ENCODE measurements at places on chromosomes 16 and 17.

DNA sequence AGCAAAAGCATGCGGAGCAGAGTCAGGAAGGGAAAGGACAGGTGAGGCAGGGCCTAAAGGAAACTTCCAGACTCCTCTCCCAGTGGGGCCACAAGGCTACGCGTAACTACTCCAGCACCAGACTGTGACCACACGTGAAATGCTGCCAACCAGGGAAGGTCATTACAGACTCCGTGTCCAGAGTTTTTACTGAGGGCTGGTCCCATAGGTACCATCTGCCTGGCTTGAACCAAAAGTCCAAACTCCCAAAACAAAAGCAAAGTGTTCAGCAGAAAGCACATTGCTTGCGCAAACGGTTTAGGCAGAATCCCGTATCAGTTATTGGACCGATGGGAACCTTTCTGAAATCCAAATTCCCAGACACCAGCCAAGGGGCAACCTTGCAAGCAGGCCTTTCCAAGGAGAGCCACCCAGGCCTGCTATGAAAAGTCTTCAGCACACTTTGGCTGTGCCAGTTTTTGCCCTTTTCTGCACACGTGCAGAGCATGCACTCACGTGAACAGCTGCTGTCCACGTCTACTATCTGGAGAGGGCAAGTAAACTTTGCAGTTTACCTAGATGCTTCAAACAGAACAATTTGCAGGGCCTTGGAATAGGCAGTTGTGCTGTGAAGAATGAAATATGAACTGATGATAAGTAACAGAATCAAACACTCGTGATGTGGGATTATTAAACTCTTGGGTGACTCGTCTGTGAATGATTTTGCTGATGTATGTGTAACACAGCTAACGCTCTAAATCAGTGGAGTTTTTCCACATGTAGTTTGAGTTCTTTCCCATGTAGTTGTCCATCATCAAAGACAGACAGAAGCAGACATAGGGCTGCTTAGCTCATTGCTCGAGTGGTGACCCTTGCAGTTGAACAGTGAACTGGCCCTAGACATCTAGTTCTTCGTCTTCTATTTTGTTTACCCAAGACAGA is 58.1 kb upstream of the CRISPLD2 start:
- H3K36me3 ChIP-seq: no peaks in the 10 kb centered on the region
- no peak overlapping the region for H3K27ac ChIP-seq
- no peak for DNase-seq
- no peaks in the 10 kb centered on the region for H3K4me1 ChIP-seq
- no peaks in the 10 kb centered on the region for H3K27me3 ChIP-seq

- no peak overlapping the region for H3K27ac ChIP-seq
- H3K4me3 ChIP-seq: no peak overlapping the region
- no peak for DNase-seq
- H3K27me3 ChIP-seq: peaks cover 62% of the 10 kb centered on the region
- no peaks in the 10 kb centered on the region for H3K4me1 ChIP-seq
These were observed 61.9 kb upstream of the CIBAR2 start for GRCh38 chr16:85173981-85174751.

DNA sequence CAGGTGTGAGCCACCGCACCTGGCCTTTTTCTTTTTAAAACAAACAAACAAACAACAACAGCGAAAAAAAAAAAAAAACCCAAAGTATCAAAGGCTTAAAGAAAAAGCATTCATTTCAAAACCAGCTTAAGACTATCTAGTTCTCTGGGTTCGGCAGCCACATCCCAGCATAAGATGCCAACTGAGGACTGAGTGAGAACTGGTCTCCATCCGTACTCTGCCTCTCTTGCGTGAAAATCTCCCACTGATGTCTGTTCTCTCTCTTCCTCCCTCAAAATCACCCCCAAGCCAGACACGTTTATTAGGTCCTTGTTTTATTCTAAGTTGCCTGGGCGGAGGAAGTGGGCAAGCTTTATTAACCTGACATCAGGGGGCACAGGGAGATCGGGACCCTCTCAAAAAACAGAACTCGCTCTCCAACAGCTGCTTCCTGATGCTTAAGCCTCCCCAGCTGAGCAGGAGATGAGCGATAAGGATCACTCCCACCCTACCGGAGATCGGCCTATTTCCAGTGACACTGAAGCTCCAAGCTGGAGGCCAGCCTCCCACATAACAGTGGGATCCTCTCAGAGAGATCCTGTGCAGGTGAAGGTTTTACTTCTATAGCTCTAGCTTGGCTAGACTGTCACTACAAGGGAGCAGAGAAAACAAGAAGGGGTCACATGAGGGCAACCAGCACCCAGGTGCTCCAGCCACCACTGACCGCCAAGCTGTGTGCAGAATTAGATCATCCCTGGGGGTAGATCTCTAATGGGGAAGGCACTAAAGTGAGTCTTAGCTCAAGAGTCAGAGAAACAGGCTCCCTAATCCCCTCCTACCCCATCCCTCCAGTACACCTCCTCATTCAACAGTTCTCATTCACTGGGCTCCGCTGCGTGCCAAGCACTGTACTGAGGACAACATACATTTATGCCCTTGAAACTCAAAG is 13.6 kb downstream of the CDC42EP4 start:
- no peaks in the 10 kb centered on the region for H3K27me3 ChIP-seq
- no peak for DNase-seq
- H3K4me3 ChIP-seq: no peak overlapping the region
- H3K36me3 ChIP-seq: no peaks in the 10 kb centered on the region

DNA sequence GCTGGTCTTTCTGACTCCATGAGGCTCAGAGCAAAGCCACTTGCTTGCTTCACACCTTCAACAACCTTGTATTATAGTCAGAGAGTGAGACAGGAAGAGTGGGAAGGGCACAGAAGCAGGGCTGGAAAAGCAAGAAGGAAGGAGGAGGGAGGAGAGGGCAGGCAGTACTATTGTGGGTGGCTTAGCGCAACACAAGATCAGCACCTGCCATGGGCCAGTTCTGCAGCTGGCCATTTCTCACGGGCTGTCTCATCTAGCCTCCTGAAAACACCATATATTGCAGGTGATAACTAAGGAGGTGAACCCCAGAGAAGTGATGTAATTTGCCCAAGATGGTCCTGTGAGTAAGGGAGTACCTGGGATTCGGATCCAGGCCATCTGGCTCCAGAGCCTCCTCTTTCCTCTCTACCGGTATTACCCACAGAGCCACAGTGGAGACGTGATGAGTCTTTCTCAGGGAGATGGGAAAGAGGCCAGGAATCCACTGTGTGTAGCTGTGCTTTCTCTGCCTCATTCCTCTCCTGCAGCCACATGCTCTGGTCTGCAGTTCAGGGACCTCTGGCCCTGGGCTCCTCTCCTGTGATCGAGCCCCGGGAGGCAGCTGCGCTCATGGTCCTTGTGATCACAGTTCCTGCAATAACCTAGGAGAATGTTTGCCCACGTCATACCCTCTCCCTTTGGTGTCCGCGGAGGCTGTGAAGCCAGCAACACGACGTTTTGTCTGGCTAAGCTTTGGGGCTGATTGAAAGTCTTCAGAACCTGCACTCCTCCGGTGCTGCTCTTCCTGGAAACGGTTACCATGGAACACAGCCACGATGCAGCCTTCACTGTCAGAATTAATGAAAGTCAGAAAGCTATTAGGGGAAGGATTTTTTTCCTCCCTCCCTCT is 178.1 kb upstream of the CCL2 start:
- DNase-seq: no peak
- H3K4me3 ChIP-seq: no peak overlapping the region
- no peaks in the 10 kb centered on the region for H3K4me1 ChIP-seq
- no peak overlapping the region for H3K27ac ChIP-seq
- no peaks in the 10 kb centered on the region for H3K36me3 ChIP-seq

- H3K27me3 ChIP-seq: no peaks in the 10 kb centered on the region
- peak overlapping the region; percentile 41 for H3K27ac ChIP-seq
- H3K4me3 ChIP-seq: no peak overlapping the region
- H3K36me3 ChIP-seq: peaks cover 35% of the 10 kb centered on the region
These were observed 30.5 kb downstream of the TXNDC11 start for GRCh38 chr16:11712122-11712521.

GRCh38 chr17:1331708-1332107 is 52.2 kb downstream of the TRARG1 start:
- no peaks in the 10 kb centered on the region for H3K36me3 ChIP-seq
- H3K4me1 ChIP-seq: no peaks in the 10 kb centered on the region
- peaks cover 36% of the 10 kb centered on the region for H3K27me3 ChIP-seq
- no peak for DNase-seq

- H3K4me3 ChIP-seq: no peak within 1 kb of the TSS
- no peaks in the 10 kb centered on the region for H3K36me3 ChIP-seq
- no peak for DNase-seq
- H3K27me3 ChIP-seq: peaks cover 64% of the 10 kb centered on the region
- no peaks in the 10 kb centered on the region for H3K4me1 ChIP-seq
These were observed at the start of gene SPEM3 for GRCh38 chr17:7428557-7428956. Gene SPEM3, plus strand, starts transcription at chr17:7428857. Its CDS starts 46 bp downstream, at chr17:7428903.

- peaks cover 66% of the 10 kb centered on the region for H3K27me3 ChIP-seq
- H3K27ac ChIP-seq: no peak overlapping the region
- H3K4me3 ChIP-seq: no peak overlapping the region
- H3K36me3 ChIP-seq: no peaks in the 10 kb centered on the region
These were observed 8.8 kb downstream of the ZG16B start for GRCh38 chr16:2838928-2839327.

DNA sequence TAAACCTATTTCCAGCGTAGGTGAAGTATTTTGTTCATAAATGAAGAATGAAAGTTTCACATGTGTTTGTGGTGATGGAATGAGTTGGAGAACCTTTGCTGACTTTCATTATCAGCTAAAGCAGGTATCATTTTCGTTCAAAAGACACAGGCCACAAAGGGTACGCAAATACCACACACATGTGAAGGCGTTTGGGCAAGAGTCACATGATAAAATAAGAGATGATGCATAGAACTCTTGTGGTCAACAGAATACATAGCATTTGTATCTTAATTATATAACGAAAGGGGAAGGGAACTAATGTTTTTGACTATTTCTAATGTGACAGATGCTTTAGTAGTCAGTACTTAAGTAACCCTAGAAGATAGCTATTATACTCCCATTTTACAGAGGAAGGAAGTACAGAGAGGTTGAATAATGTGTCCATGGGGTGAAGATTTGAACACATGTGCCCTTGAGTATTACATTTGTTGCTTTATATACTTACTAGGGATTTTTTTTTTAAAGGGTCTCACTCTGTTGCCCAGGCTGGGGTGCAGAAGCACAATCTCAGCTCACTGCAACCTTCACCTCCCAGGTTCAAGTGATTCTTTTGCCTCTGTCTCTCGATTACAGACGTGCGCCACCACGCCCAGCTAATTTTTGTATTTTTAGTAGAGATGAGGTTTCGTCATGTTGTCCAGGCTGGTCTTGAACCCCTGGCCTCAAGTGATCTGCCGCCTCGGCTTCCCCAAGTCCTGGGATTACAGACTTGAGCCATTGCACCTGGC is 4.8 kb downstream of the RPA1 start:
- peaks cover 32% of the 10 kb centered on the region for H3K4me1 ChIP-seq
- no peak overlapping the region for H3K4me3 ChIP-seq
- DNase-seq: peak; percentile 95
- H3K27ac ChIP-seq: peak overlapping the region; percentile 43
- H3K36me3 ChIP-seq: no peaks in the 10 kb centered on the region

GRCh38 chr16:50668368-50669008 is 12.6 kb downstream of the SNX20 start:
- H3K4me3 ChIP-seq: no peak overlapping the region
- H3K36me3 ChIP-seq: peaks cover 6% of the 10 kb centered on the region
- H3K4me1 ChIP-seq: no peaks in the 10 kb centered on the region
- H3K27me3 ChIP-seq: no peaks in the 10 kb centered on the region
- H3K27ac ChIP-seq: no peak overlapping the region

GRCh38 chr17:75771334-75772281 is 6.6 kb upstream of the GALK1 start:
- no peak for DNase-seq
- no peak overlapping the region for H3K4me3 ChIP-seq
- no peaks in the 10 kb centered on the region for H3K4me1 ChIP-seq
- H3K36me3 ChIP-seq: no peaks in the 10 kb centered on the region
- no peaks in the 10 kb centered on the region for H3K27me3 ChIP-seq

DNA sequence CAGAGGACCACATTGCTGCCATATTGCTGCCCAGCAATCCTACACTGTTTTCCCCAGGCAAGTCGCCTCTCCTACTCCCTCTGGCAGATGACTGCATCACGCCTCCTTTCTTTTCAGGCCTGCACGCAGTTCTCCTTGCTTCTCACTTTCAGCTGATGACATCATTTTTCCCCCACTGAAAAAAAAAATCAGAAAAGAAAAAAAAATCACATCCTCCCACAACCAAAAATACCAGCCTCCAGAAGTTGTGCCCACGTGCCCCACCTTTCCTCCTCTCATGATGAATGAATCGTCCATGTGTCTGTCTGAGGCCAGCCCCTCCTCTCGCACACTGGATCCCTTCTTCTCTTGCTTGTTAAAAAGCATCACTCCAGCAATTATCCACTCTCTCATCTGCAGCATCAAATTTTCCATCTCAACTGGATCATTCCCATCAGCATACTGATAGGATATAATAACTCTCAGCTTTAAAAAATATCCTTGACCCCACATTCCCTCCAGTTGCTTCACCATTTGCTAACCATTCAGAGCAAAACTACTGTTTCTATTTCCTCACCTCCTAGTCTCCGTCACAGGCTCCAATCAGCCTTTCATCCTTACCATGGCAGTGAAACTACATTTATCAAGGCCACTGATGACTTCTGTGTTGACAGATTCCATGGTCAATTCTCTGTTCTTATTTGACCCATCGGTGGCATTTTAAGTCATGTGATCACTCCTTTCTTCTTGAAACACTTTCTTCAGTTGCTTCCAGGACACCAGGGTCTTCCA is 30.1 kb upstream of the DYNLL2 start:
- DNase-seq: no peak
- no peaks in the 10 kb centered on the region for H3K27me3 ChIP-seq
- no peaks in the 10 kb centered on the region for H3K36me3 ChIP-seq
- H3K4me3 ChIP-seq: no peak overlapping the region
- H3K27ac ChIP-seq: no peak overlapping the region
- no peaks in the 10 kb centered on the region for H3K4me1 ChIP-seq

DNA sequence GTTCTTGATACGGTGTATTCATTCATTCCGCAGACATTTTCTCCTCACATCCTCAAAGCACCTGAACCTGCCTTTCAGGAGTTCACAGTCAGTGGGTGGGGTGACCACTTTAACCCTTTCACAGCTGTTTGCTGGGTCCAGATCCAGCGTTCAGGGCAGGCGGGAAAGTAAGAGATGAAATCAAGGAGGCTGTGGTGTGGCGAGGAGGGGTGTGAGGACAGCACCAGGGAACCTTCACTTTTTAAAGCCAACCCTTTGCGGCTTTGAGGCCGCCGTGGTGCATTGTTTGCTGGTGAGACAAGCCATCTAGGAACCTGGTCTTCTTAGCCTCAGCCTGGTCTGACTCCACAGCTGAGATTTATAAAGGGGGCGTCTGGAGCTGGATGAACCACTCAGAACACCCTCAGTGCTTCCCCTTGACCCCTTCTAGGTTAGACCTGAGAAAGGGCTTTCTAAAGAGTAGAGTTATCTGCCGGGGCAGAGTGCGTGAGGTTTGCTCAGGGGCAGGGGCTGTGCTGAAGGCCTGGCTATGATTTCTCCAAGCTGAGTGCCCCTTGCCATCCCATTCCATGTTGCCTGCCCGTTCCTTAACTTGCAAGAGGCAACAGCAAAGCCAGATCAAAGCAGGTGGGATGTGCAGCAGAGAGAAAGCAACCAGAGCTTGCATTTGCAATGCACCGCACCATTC is 933 bp downstream of the CCR7 start:
- H3K4me3 ChIP-seq: no peak overlapping the region
- H3K27me3 ChIP-seq: peaks cover 21% of the 10 kb centered on the region
- H3K4me1 ChIP-seq: peaks cover 22% of the 10 kb centered on the region
- H3K36me3 ChIP-seq: no peaks in the 10 kb centered on the region
- no peak overlapping the region for H3K27ac ChIP-seq

GRCh38 chr17:29930409-29931010 is 482 bp upstream of the SSH2 start:
- peaks cover 21% of the 10 kb centered on the region for H3K4me1 ChIP-seq
- H3K36me3 ChIP-seq: no peaks in the 10 kb centered on the region
- no peak for DNase-seq
- H3K27me3 ChIP-seq: no peaks in the 10 kb centered on the region
- peak overlapping the region; percentile 70 for H3K27ac ChIP-seq

Data from MM.1S (cell line).